ENCODE measurements at places on chromosomes 5 and 9.

- no peak for DNase-seq
Measured at GRCh38 chr9:130925050-130925678, 13.9 kb downstream of the FIBCD1 start.

- no peak for DNase-seq
Measured at GRCh38 chr5:16160706-16161105, 18.9 kb downstream of the MARCHF11 start.

DNA sequence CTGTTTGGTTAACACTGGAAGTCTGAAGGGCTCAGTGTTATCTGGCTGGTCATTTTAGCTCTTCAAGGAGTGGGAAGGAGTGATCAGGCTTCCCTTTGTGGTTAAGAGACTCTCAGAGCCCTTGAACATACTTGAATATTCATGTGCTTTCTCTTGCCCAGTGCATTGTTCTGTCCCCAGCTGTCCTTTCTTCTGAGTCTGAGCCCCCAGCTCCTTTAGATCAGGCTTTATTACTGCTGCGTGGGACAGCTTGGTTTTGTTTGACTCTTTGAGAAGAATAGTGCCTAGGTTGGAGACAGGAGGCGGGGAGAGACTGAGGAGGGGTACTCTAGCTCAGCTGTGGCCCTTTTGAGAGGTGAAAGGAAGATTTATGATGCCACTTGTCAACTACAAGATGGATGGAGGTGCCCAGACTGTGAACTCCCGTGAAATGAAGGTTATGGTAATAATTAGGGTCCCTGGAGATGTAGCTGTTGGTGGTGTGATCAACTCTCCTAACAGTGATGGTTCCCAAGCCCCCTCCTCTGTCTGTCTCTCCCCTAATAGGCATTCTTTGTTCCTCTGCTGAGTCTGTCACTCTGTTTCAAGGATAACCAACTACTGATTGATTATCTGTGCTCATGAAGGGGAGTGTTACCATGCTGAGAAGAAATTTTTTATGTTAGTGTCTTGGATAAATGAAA lies 83.1 kb upstream of the GLRA1 start:
- DNase-seq = no peak

DNA sequence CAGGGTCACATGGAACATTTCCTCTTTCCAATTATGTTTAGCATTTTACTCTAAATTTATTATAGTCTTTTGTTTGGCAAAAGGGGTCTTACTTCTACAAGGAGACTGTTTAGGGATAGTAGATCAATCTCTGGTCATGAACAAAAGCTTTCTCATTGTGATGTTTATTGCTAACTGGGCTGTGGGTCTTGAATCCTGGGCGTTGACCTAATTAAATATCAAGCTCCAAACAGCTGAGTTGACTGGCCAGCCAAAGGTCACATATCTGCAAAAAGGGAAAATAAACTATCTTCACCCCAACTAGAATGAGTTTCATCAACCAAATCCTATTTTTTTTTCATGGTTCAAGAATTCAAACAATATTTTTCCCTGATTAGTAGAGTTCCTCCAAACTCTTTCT lies 245.4 kb upstream of the TUT7 start:
- DNase-seq = no peak

DNA sequence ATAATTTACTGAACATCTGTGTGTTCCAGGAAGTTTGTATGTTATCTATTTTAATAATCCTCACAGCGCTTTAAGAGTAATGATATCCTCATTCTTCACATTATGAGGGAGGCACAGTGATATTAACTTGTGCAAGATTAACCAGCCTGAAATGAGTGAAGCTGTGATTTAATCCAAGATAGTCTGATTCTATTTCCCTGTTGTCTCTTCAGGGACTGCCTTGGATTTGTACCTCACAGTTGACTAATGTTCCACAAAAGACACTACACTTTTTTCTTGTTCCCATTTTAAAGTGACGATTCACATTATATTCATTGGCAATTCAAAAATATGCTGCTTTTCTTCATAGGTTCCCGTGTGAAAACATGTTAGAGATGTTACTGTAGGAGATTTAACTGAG lies 125.3 kb upstream of the GNA14 start:
- no peak for DNase-seq

DNA sequence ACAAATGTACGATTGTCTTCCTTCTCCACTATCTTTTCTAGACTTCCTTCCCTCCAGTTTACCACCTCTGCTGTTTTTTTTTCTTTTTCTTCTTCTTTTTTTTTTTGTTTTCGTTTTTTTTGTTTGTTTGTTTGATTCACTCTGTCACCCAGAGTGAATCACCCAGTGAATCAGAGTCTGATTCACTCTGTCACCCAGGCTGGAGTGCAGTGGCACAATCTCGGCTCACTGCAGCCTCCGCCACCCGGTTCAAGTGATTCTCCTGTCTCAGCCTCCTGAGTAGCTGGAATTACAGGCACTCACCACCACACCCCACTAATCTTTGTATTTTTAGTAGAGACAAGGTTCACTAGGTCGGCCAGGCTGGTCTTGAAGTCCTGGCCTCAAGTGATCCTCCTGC lies 375.7 kb downstream of the NTRK2 start:
- DNase-seq = no peak

GRCh38 chr5:77773734-77774280 lies 2.3 kb downstream of the TBCA start:
- no peak for DNase-seq

DNA sequence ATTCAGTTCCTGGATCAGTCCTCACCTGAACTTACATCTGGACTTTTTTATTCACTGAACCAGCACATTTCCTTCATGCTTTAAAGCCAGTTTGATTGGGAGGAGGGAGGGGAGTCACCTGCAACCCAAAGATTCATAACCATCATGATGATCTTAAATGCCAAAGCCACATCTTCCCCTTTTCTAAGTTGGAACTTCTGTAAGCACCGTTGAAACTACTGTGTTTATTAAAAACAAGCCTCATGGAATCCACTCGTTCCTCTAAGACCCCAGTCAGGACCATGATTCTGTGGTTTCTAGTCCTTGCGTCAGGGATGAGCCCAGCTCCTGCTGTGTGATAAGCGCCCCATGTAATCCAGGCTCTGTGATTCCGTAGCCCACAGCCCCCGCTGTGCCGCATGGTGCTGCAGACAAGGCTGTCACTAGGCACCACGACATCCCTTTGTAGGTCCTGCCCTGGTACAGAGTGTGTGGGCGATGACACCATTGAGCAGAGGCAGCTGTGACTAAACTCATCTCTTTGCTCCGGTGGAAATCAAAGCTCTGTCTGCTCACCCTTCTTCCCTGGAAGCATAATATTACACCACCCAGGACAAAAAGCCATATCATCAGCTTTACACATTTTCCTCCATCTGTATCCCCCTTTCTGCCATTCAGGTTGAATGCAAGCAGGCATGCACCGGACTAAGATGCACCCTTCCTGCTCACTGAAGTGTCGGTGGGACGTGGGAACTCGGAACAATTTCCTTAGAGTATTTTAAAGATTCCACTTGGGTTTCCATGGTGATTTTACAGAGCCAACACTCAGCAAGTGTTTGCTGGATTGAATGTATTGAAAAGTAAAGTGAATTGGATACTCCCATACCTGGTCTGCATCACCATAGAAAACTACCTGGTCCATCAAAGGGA lies 132.0 kb upstream of the FSTL4 start:
- no peak for DNase-seq

DNA sequence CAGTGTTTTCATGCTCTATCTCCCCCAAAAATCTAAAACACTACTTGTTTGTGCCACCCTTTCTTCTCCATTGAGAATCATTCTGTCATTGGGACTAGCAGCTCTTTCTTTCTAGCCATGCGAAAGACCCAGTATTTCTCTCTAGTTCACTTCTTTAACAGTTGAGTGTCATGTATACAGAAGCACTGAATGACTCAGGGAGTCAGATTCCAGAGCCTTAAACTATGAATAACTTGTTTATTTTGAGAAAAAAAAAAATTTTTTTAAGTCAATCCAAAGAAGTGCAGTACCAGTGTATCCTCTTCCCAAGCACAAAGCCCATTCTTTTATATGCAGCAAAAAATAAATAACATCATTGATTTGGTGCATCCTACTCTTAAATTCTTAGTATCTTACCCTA lies 415.4 kb upstream of the GRAMD2B start:
- no peak for DNase-seq

GRCh38 chr9:78572266-78572665 lies 275.3 kb downstream of the PSAT1 start:
- no peak for DNase-seq

DNA sequence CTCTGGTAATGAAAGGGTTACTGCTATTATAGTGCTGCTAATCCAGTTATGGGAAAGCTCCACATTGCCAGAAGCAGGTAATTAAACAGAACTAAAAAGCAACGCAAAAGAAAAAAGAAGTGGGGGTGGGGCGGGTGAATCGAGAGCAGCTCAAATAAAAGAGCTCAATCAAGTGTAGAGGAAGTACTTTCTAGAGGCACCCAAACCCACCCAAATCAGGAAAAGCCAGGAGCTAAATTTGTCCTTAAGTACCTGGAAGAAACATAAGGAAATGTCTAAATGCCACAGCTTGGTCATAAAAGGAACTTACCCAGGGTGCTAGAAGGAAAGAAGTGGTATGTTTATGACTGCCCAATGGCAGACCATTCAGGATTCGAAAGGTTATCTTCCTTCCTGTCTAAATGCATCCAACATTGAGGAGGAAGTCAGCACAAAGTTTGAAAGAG lies 2.4 kb upstream of the RNF145 start:
- DNase-seq = no peak

DNA sequence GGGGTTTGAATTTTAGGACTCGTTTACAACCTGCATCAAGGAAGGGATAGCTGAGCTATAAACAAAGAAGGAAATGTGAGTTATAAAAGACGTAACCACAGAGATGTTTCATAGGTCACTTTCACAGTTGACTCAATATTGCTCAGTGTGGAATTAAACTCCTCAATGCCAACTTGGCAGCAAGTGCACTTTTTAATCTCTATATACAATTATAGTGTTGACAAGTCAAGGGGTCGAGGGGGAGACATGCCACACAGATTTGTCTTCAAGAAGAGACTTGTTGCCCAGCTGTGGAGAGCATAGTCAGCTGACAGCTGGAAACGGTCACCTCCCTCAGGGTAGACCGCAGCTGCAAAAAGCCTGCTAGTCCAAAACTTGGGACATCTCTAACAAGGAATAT lies 163.4 kb upstream of the DMAC1 start:
- no peak for DNase-seq

DNA sequence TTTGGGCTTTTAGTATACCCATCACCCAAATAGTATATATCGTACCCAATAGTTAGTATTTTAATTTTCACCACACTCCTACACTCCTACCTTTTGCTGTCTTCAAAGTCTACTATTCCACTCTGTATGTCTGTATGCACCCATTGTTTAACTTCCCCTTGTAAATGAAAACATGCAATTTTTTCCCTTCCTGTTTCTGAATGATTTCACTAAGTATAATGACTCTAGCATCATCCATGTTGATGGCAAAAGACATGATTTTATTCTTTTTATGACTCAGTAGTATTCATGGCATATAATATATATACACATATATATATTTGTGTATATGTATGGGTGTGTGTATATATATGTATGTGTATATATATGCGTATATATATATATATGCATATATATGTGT lies 63.1 kb upstream of the FAM174A start:
- no peak for DNase-seq

GRCh38 chr5:136279314-136279713 lies 86.0 kb downstream of the TRPC7 start:
- no peak for DNase-seq

- no peak for DNase-seq
Measured at GRCh38 chr5:59721741-59722140, 171.8 kb downstream of the PDE4D start.

DNA sequence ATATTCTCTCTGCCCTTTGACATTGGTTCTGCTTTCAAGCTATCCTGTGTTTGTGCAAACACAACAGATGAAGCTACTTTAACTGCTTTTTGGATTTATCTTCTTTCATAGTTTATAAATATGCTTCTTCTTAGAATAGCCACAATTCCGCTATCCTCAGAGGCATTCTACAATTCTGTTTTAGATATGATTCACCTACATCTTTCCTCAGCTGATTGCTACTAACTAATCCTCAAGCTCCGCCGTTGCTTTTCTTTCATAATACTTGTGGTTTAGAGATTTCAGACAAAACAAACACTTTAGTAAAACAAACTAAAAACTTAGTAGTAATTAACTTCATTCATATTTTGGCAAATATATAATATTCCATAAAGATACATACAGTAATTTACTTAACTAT lies 52.5 kb downstream of the ECPAS start:
- DNase-seq = no peak
